MCF 10A (cell line): ENCODE measurements at places on chromosomes 4 and X. TPM values are rescaled to one million over a fixed set of nuclear protein-coding genes. Genes with fewer than 3 reads are reported as not detected.

Gene PRRG3
- not detected in 2 replicates for total RNA-seq

- peak; percentile 77 for DNase-seq
Measured at GRCh38 chr4:154743683-154744340, at the start of gene LRAT. LRAT (plus strand) TSS chr4:154744000; CDS start chr4:154744327, 327 bp downstream.

Gene PAGE2
- total RNA-seq = not detected in 2 replicates

DNA sequence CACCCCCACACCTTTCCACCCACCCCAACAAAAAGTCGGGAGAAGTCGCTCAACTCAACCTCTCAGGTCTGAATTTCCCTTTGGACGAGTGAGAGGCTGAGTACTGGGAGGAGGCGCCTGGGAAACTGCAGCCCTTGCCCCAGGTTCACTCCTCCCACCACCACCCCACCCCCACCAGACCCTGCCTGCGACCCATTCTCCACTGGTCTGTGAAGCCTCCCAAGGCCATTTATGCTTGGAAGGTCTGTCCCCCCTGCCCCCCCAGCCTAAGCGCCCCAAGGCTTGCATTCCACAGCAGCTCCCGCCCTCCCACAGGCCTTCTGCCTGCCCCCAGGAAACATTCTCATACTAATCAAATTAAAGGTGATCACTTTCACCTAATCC, 27.2 kb downstream of the ELF4 start:
- DNase-seq = no peak

Gene TMPRSS11F
- not detected in 2 replicates for total RNA-seq

DNA sequence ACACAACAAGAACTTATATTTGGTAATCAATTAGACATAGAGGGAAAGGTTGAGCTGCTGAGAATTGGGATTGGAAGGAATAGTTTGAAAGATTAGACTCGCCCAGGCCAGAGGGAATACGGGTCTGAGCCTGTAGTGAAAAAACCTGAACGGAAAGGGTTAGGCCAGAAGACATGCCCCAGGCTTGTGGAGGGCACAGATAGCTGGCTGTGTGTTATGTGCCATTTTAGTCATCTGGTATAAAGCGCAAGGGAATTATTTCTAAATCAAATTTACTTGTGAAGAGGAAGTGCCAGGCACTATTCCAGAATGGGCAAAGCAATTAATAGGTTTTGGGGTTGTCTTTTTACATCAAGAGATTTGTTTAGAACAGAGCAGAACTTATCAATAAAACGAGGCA, 187.5 kb upstream of the ANKRD50 start:
- DNase-seq = no peak
